ENCODE measurements at places on chromosomes 12 and 14.

- no peak for DNase-seq
Measured at GRCh38 chr12:48336564-48336963, 14.2 kb downstream of the ZNF641 start.

- no peak for DNase-seq
Measured at GRCh38 chr12:1174659-1175058, 183.6 kb downstream of the ERC1 start.

DNA sequence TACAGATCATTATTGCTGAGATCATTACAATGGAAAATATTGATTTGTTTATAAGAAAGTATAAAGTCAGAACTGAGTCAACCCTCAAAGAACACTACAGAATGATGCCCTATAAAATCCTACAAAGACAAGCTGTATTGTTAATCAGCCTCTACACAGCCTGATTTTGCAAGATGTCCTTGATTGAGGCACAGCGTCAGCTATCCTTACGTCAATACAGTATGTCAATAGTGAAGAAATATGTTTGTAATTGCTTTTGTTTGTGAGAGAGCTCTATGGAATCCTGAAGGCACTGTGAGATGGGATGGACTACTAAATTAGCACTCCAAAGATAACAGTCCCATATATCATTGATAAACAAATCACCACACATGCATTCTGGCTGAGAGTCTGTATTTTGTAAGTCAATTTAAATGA lies 70.7 kb downstream of the RASSF9 start:
- no peak for DNase-seq

DNA sequence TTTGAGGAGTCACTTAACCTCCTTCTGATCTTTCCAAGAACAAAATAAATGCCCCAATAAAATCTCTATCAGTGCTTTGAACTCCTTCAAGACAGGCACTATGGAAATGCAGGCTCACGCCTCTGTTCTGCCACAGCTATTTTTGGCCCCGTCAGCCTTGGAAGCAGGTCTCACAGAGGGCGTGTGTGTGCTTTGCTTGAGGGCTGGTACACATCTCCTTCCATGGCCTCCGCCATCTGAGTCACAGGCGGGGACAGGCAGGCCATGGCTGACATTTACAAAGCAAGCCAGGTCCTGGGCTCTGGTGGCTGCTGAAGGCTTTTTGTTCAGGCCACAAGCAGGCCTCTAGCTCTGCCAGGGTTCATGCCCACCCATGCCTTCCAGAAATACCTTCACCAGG lies 16.0 kb downstream of the PRIMA1 start:
- no peak for DNase-seq

DNA sequence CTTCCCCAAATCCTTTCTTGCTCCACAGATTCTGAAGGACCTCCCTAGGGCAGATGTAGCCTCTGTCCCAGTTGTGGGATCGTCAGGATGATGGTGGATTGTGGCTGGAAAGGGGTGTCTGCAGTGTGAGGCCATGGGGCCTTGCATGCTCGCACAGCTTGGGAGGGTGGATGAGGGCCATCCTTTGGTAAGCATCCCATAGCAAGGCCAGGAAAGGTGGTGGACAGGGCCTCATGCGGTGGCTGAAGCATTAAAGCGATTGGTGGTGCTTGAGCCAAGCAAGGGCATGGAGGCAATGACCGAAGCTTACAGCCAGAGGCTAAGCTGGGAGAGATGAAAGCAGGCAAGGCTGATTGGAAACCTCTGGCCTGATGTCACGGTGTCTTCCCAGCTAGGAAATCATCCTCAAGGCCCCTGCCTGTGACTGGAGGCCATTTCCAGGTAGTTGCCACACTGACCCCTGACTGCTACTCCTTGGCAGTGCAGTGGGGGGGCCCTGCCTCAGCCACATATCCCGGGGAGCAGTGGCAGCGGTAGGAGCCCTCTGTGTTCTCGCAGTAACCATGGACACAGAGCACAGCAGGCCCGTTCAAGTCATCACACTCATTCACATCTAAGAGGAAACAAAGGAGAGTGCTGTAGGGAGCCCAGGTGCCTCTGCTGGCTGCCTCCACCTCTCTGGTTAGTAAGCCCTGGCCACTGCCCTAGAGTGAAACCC lies 7.0 kb downstream of the ISCA2 start:
- no peak for DNase-seq

GRCh38 chr12:2229661-2230539 lies 177.1 kb downstream of the CACNA1C start:
- DNase-seq: no peak

DNA sequence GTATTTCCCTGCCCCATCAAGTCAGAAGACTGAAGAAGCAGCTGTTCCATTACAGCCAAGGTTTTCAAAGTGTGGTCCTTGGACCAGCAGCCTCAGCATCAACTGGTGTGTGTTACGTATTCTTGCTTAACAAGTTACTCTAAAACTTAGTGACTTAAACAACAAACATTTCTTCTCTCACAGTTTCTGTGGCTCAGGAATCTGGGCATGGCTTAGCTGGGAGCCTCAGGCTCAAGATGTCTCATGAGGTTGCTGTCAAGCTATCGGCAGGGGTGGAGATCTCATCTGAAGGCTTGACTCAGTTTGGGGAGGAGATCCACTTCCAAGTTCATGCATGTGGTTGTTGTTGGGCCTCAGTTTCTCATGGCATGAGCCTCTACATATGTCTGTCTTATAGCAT lies 174.5 kb downstream of the KTN1 start:
- no peak for DNase-seq

GRCh38 chr12:108700833-108701541 lies 30.3 kb downstream of the CORO1C start:
- DNase-seq: no peak

GRCh38 chr14:92323011-92323915 lies at the start of gene SLC24A4:
SLC24A4 (plus strand) TSS chr14:92323165; CDS start chr14:92323831, 666 bp downstream.
- DNase-seq: no peak

GRCh38 chr14:23564876-23565275 lies 2.7 kb downstream of the AP1G2 start:
- DNase-seq: no peak

- DNase-seq: no peak
Measured at GRCh38 chr14:66600416-66600815, 92.5 kb downstream of the GPHN start.

- DNase-seq: no peak
Measured at GRCh38 chr14:88868558-88869159, 44.2 kb downstream of the TTC8 start.

DNA sequence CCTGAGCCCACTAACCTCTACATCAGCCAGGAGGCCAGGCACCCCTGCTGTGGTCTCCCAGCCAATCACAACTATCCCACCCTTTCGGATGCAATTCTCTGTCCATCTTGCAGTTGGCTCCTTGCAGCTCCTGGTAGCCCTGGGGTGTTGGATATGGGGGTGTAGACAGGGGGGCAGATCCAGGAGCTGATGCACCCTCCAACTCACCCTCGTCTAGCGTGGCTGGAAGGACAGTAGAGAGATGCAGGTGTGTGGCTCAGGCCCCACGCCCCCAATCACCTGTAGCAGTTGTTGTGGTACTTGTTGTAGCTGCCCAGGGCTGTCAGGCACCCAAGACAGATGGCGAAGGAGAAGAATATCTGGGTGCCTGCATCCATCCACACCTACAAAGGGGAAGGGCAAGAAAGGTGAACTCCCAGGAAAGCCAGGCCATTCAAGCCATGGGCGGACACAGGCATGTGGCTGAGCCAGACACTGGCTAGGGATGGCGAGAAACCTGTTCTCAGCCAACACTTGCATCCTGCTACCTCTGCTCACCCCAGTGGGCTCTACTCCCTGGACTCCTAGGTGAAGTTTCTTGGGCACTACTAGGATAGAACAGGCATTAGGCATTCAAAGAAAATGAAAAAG lies 13.4 kb upstream of the SLC6A12 start:
- DNase-seq: no peak

DNA sequence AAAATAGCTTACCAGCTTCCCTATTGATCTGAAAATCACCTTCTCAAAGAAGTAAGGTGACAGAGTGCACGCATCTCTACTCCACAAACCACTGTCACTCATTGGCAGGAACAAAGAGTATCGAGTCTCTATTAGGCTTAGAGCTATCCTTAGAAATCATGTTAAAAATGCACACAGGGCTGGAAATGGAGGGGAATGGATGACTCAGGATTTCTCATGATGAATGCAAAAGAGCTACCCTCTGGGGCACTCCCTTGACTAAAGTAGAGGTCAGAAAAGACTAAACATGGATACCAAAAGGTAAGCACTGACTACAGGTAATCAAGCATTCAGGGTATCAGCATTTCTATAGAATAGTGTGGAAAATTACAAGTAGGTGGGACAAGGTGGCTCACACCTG lies 96.1 kb upstream of the ANO4 start:
- no peak for DNase-seq

DNA sequence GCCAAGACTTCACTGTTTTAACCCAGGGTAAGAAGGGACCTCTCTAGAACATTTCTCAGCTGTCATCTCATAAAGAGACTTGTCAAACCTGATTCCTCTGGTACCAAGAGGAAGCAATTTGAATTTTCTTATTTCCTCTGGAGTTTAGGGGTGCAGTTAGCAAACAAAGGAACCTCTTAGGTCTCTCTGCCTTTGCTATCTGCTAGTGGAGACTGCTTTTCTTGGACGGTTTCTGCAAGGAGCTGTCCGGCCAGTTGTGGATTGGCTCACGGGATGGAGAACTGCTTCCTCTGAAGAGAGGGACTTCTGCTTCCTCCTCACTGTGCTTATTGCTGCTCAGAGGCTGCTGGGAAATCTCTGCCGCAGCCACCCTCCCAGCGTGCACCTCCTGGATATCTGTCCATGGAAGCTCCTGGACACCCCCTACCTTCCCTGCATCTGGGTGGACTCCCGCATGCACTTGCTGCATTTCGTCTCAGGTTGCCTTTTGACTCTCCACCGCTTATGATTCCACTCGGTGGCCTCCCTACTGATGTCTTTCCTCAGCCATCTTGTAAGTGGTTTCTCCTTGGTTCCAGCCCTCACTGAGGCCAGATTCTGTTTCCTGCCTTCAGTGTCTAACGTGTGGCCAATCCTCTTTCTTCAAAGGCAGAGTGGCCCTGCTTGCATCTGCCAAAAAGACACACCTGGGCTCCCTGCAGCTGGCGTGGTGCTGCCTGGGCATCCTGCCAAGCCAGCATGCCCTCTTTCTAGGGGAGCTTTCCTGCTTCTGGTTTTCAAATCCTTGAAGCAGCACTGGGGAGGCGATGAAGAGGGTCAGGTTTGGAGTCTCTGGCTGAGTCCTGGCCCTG lies 187.3 kb downstream of the CHST11 start:
- no peak for DNase-seq

- no peak for DNase-seq
Measured at GRCh38 chr12:45670346-45671065, 59.0 kb upstream of the ARID2 start.

GRCh38 chr12:84727961-84728360 lies 184.6 kb downstream of the SLC6A15 start:
- DNase-seq: no peak

- DNase-seq: no peak
Measured at GRCh38 chr14:55071870-55072640, 20.6 kb downstream of the MAPK1IP1L start.

DNA sequence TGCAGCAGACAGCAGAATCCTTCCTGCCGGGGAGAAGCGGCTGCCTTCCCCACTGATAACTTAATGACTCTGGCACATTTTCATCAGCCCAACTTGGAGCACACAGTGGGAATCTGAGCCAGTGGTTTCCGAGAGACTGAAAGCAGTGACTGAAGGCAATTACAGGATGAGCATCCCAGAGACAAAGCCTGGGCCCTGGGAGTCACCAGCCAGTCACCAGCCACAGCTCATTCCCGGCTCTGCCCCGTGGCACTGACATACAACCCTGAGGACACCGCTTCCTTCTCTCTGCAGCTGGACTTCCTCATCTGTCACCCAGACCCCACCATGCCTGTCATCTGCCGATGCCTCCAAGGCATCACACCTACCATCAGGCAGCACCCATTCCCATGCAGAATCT lies 192.3 kb downstream of the DPF3 start:
- DNase-seq: no peak

DNA sequence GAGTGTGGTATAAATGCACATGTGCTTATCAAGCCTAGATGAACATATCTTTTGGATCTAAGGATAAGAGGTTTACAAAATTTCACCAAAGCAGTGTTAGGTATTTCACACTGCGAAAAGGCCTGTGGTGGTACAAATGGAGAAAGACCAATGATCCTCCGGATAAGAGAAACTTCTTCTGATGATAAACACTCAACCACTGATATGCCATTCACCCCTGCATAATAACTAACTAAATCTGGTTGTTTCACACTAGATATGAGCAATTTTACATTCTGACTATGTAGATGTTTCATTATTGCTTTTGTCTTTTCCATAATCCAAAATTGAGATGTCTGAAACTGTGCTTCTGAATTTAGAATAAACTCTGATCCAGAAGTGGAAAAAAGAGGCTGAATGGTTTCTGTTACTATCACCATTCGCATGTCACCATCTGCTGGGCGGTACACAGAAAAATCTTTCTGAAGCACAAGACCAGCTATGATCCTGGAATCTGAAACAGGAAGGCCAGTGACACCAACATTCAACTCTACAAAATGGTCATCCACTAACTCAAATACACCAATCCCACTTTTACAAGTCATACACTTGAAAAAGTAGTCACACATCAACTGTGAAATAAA lies 1.3 kb downstream of the BBS10 start:
- no peak for DNase-seq

DNA sequence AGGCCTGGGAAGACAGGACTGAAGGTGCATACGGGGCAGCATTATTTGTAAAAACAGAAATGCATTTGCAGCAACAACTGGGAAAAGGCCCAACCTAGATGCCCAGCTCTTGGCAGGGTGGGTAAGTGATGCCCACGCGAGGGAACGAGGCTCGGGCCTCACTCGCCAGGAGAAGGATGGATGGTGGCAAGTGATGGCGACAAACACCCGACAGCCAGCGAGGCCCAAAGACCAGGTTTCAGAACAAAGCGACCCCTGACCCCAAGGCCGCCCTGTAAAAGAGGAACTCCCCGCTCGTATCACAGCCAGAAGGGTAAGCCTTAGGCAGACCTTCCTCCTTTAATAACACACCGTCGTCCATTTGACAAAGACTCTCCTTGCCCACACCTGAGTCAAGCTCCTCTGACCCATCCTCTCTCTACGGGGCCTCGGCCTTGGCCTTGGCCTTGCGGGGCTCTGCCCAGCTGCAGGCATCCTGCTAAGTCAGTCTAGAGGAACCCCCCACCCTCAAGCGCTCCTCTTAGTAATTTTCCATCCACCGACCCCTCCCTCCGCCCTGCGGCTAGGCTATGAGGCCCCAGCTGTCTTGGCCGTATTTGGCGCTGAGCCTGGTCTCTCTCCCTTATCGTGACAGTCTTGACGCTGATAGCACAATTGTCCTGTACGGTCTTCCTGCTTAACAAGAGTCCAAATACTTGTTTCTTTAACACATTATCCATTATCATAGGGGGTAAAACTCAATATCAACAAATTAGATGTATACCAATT lies 80.2 kb downstream of the NCOR2 start:
- no peak for DNase-seq

- DNase-seq: no peak
Measured at GRCh38 chr14:76113691-76114090, 38.0 kb upstream of the GPATCH2L start.

- DNase-seq: no peak
Measured at GRCh38 chr12:123056053-123056452, 75.6 kb downstream of the ARL6IP4 start.

DNA sequence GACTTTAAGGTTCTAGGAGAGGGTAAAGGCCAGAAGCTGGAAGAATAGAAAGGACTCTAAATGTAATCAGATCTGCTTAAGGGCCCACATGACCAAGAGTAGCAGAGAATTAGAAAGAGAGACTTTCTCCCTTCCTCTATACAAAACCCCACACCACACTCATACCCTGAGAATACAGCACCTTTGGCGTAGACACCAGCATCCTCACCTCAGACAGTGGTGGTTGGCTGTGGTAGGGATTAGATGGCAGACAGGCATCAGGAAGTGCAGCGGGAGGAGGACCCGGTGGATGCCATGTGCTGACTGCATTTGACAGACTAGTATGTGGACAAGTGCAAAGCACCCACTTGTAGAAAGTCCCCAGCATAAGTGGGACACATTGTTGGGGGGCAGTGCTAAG lies 98.3 kb upstream of the AMIGO2 start:
- no peak for DNase-seq

Data from activated naive CD4-positive, alpha-beta T cell (primary cell).